ENCODE measurements at places on chromosomes 3 and 15.

DNA sequence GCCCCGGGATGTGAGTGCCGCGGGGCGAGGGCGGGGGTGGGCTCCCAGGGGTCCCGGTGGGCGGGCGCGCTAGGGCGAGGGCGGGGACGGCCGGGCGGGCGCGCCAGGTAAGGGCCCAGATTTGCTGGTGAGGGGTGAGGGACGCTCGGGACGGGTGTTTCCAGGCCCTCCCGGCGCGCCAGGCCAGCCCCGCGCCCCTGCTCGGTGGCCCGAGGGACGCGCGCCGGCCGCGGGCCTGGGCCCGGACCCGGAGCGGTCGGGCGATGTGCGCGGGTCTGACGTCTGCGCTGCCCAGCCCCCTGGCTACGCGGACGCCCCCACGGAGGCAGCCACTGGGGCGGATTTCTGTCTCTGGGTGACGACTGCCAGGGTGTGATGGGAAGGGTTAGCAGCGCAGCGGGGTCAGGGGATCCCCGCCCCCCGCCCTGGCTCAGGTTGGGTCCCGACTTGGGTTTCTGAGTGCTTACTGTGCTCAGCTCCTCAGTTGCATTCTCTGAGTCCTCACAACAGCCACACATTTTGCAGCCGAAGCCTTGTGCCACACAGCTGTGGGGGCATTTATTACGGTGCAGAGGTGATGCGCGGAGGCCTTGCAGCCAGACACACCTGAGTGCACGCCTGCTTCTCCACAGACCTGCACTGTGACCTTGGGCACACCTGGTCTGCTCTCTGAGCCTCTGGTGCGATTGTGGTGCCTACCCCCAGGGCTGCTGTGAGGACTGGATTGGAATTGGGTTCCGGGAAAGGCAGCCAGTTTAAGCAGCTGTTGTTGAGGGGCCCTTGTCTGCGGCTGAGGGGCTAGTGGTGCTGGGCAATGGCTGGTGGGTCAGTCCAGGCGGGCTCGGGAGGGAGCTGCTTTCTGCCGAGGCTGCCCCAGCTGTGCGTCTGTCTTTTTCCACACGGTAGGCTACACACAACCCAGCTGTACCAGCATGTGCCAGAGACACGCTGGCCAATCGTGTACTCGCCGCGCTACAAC lies 523 bp downstream of the HDAC11 start:
- peak; percentile 44 for DNase-seq

DNA sequence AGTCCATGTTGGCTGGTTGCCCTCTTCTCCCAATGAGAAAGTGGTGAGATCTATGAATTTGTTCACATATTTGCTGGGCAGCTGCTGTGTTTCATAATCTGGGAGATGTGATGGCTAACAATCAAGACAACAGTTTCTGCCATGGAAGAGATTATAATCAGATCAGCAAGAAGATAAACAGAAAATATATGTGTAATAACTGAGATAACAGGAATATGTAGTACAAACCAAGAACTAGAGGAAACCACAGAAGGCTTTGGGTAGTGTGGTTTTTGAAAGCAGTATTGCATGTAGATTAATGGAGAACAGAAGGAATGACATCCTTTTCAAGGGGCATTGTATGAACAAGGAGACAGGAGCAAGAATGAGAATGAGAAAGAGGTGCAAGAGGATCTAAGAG lies 12.2 kb upstream of the CSTA start:
- no peak for DNase-seq

DNA sequence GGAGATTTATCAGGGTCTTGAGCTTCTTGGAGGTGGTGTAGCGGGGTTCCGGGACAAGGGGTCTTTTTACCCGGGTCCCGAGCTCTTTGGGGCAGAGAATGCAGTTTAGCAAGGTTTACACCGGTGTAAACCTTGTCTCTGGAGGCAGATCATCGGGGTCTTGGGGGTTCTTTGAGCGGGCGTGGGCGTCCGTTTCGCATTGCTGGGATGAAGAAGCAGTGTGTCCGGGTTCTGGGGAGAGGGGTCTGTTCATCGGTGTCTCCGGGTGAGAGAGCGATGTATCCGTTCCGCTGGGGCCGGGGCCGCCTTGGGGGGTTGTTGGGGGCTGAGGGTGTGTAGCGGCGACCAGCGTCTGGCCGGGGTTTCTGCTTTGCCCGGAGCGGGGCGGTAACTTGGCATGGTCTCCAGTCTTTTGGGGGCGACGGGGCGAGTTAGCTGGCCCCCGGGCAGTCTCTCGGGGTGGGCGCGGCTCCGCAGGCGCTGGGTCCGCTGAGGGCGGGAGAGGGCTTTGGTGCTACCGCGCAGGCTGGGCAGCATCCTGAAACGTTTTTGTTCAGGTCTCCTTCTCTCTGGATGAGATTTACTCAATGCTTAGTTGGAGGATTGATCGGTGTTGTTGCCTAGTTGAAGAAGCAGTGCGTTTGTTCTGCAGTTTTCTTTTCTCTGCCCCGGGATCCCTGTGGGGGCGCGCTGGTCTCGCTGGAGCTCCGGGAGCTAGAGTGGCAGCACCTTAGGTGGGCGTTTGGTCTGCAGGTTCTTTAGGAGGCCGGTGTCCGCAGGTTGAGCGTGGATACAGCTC lies 843 bp downstream of the GLCE start:
- no peak for DNase-seq

DNA sequence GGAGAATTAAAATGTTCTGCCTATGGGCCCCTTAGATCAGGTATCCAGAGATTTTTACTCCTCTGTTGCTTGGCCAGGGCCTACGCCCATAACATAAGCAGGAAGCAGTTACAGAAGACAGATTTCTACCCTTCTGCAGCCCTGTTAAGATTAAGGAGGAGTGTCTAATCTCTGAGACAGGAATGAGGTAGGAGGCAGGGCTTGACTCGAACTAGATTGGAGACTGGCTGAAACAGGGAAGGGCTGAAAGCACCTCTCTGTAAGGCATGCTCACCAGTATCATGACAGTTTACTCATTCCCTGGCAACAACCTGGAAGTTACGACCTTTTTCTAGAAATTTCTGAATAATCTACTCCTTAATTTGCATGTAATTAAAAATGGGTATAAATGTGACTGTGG lies 16.7 kb downstream of the PLA2G4D start:
- no peak for DNase-seq

- DNase-seq, result peak; percentile 77
Measured at GRCh38 chr3:149129326-149130205, at the start of gene HPS3. HPS3 (plus strand) TSS chr3:149129638; CDS start chr3:149129724, 86 bp downstream.

DNA sequence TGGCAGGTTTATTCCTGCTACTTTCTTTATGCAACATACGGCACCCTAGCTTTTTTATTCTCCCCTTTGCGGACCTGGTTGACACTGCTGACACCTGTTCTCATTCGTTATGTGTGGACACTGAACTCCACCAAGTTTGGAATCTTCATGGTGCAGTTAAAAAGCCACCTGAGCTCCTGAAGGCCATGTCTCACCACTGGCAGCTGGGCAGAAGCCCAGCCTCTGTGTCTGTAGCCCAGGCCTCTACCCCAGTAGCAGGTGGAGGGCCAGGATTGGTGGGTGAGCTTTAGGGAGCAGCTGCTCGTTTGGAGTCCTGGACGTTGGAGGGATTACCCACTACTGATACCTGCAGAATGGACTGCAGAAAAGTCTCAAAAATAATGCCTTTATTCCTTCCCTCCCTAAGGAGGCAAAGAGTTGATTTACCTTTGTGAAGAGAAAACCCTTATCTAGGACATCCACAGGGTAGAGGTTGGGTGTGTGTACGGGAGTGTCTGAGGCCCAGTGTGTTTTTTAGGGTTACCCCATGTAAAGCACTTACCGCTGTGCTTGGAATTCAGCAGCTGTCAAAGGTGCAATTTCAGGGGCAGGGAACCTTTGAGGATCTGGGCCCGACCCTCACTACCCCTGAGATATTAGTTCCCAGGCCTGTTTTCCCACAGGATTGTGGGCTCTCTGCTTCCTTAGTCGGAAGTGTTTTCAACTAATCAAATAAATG lies 637 bp upstream of the CCNDBP1 start:
- DNase-seq, result no peak

- DNase-seq, result no peak
Measured at GRCh38 chr3:186319945-186320344, 42.1 kb downstream of the DGKG start.

Data from stimulated activated naive CD4-positive, alpha-beta T cell treated with Interleukin-2 at 50 U/mL for 16 hours (primary cell).